Activated T-cell treated with anti-CD3 and anti-CD28 coated beads, Interleukin-2, amount 50 U/mL, for 1 hour (primary cell): ENCODE measurements at places on chromosomes 16 and 17.
A peak's percentile ranks its signal among the peaks of the same experiment; 100 is the strongest.

DNA sequence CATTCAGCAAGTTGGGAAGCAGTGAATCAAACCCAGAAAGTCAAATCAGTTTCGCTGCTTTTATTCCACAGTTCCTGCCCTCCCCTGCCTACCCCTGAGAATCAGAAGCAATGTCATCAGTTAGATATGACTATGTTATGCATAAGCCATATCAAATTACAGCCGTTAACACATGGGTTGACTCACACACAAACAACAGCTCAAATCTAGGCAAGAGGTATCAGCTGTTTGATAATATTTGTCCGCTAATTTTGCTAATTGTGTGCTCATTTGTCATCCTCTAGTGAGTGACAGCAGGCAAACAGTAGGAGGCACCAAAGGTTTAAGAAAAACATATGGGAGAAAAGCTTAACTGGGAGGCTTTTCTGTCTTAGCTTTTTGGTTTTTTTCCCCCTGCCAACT lies 327.4 kb upstream of the CCL2 start:
- DNase-seq, result no peak

GRCh38 chr17:35345926-35346771 lies 27.3 kb downstream of the SLFN11 start:
- peak; percentile 44 for DNase-seq

DNA sequence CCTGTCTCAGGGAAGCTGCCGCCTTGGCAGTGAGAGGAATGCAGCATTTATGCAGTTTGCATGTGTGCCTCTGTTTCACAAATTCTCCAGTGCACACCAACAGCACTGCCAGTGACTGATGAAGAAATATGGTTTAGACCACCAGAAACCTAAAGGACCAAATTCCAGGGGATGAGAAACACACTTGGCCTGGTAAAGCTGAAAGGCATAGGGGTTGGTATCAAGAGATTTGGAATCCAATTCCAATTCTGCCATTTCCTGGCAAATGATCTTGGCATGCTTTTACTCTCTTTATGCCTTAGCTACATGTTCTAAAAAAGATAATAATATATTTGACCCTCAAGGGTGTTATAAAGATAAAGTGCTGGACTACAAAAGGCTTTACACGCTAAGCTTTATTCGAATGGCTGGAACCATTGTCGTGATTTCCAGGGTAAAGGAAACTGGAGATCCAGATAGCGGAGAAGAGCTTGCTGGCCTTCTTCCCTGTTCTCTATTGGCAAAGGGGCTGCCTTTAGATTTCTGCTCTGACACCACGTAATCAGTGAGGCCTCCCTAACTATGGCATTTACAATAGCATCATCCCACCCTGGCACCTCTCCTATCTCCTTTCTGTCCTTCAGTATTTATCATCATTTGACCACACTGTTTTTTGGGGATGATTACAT lies 359.8 kb upstream of the ASIC2 start:
- no peak for DNase-seq

DNA sequence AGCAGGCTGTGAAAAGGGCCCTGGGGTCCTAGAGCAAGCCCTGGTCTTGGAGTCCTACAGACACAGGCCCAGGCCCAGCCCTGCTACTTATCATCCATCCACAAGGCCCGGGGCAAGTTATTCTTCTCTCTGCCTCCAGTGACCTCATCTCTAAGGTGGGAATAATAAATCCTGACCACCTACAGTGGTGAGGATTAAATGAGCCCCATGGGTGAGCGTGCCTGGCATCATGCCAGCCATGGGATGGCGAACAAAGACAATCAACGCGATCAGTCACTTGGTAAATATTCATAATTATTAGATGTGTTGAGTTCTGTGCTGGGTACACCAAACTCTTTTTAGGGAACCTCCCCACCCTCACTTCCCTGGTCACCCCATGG lies 5.5 kb downstream of the KRT15 start:
- DNase-seq, result no peak

GRCh38 chr17:40218006-40218739 lies 931 bp upstream of the WIPF2 start:
- no peak for DNase-seq

DNA sequence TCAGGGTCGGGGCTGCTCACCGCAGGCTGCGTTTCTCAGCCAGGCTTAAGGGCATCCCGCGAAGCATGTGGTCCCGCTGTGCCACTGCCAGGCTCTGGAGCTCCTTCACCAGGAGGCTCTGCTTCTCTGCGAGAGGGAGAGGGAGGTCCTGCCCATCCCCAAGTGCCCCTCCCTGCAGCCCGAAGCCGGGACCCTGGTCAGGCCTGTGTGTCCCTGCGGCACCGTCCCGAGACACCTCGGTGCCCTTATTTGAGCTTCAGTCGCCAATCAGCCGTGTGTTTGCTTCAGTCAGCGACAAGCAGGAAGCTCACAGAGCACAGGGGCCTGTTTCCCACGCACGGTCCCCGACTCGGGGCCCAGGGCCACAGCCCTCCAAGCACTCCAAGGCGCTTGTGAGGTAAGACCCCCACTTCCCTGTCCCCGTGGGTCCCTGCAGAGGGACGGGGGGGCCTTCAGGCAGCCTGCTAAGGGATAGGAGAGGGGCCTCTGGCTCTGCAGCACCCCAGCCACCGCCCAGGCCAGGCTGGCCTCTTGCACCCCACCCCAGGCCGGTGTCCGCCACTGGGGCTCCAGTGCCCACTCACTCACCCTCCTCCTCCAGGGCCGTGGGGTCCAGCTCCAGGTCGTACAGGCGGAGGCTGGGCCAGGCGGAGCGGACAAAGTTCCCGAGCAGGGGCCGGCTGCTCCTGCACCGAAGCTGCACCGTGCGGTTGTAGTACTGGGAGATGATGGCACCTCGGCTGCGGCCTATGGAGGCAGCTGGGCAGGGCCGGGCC lies 3.2 kb downstream of the TMC6 start:
- DNase-seq, result peak; percentile 64

DNA sequence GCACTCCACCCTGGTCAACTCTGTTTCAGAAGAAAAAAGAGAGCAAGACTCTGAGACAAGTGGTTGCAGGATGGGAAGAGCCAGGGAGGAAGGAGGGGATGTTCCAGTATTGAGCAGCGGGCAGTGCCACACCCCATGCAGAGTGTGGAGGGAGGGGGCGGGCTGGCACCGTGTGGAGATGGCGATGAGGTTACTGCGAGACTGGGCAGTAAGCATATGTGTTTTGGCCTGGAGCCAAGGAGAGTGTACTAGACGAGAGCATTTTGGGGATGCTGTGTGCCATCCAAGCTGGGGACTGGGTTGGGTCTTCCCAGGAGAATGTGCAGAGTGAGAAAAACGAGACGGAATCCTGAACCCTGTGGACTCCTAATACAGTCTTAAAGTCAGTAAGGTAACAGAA lies 3.4 kb downstream of the TBC1D24 start:
- DNase-seq, result no peak

- DNase-seq, result no peak
Measured at GRCh38 chr17:18093616-18094408, 6.1 kb downstream of the DRG2 start.

GRCh38 chr16:84005391-84005790 lies 37.2 kb downstream of the SLC38A8 start:
- no peak for DNase-seq

GRCh38 chr16:22217890-22218730 lies 12.0 kb downstream of the EEF2K start:
- DNase-seq, result no peak

DNA sequence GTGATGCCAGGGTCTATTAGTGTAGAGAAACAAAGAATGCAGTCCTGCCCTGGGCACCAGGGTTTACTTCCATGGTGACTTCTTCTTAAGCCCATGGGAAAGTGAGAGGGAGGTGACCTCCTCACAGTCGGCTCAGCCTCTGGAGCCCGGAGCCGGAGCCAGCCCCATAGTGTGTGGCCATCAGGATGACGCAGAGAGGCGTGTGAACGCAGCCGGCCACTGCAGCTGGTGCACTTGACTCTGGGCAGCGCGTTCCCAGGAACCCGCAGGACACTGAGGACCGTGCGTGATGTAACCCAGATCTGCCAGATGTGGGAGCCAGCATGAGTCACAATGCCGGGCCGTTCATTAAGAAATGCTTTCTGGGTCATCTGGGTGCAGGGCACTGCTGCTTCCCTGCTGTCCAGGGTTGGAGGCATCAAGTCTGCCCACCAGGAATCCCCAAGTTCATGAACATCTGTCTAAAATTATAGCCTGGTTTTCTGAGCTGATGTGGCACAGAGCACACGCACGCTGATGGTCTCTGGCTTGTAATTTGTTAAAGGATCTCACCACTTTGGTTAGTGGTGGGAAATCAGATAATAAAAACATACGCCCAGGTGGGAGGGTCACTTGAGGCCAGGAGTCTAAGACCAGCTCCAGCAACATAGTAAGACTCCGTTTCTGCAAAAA lies 114.1 kb downstream of the PITPNC1 start:
- DNase-seq, result no peak

DNA sequence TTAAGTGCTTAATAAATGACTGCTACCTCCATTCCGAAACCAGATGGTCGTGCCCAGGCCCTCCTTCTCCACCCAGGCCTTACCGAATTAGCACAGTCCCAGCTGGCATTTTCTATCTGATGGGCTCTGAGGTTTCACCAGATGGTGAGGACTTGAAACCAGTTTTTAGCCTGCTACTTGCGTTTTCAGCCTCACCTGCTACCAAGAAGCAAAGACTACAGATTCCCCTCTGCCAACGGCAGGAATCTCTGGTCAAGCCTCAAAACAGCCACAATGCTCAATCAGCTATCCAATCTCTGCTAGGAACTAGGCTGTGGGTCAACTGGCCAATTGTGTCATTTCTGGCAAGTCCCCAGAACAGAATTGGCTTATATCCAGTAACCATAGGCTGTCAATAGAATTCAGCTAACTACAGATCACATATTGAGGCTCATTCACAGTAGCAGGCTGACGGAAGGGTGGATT lies 11.7 kb downstream of the PECAM1 start:
- no peak for DNase-seq

DNA sequence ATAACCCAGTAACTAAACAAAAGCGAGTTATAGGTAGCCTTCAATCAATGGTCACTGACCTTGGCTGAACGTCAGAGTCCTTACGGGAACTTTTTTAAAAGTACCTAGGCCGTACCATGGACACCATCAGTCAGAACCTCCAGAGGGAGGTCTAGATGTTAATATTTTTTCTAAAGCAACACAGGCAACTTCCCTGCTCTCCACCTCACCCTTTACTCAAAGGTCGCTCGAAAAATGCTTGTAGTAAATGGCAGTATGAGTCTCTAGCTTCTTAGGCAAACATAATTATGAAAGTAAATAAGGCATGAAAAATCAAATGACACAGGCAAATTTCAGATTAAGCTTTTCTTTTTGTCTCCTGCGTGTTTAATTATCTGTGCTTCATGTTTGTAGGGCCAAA lies 82.1 kb downstream of the SLC39A11 start:
- DNase-seq, result no peak

GRCh38 chr17:45688353-45688752 lies 95.8 kb upstream of the CRHR1 start:
- no peak for DNase-seq

DNA sequence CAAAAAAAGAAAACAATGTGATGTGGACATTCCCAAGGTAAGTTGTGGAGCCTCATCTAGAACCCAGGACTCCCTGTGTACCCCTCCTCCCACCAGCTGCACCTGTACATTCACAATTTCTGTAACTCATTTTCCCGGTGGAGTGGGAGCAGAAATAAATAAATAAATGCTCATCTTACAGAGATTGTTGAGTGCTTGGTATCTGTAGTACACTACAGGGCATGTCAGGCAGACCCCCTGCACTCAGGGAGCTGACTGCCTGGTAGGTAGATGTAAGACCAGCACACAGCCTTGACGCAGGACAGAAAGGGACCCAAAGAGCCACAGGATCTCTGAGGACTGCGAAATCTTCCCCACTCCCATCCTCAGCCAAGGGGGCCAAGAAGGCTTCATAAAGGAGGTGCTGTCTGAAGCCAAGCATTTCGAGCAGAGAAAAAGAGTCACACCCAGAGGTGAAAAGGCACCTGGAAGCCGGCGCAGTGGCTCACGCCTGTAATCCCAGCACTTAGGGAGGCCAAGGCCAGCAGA lies 6.5 kb downstream of the EIF1 start:
- no peak for DNase-seq

DNA sequence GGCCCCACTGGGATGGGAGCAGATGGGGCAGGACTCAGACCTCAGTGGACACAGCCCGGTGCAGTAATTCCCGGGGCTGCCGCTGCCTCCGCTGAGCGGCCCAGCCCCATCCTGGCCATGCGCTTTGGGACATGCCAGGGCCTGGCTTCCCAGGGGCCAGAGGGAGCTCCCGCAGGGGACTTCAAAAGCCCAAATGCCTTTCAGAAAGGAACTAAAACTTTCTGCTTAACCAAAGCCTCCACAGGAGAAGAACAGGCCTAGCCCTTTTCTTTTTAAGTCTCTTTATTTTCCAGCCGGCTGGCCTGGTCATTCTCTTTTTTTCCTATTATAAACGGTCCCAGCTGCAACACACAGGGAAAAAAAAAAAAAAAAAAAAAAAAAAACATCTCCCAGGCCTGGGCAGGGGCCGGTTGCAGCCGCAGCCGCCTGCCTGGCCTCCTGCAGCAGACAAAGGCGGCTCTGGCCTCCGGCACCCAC lies 10.7 kb upstream of the ZNF423 start:
- no peak for DNase-seq

DNA sequence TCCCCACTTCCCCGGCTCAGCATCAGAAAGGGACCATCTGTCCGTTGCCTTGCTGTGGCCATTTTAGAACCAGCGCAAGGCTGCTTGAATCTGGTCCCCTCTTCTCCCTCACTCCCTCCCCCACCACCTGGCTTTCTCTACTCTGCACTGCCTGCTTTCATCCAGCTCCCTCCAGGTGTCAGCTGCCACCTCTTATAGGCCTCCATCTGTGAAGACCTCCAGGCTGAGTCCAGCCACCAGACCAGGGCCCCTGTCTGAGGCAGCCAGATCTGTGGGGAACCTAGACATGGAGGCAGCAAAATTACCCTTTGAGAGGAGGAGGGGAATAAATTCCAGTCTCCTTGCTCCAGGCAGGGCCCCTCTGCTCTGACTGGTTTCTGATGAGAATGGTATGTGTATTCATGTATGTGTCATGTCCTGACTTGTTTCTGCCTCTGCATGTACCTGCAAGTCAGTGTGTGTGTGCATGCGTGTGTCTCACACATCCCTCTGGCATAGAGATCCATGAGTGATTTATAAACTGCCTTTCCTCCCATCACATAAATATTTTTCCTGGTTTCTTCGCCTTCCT lies 21.1 kb downstream of the MINK1 start:
- DNase-seq, result no peak
